Mucosa of descending colon (tissue), 3 donors: ENCODE measurements at places on chromosomes 13 and 19. TPM values are rescaled to one million over a fixed set of nuclear protein-coding genes. Genes with fewer than 3 reads are reported as not detected.

The SERPINE3 gene
- total RNA-seq = not detected

The SMARCA4 gene
- total RNA-seq = 81.5 TPM

The CGB8 gene
- total RNA-seq = not detected

The NLRP11 gene
- not detected for total RNA-seq

The LPAR2 gene
- 17.1 TPM for total RNA-seq

The SIGLEC10 gene
- total RNA-seq = 3.8 TPM

The RGL3 gene
- 15.1 TPM for total RNA-seq

The GAPDHS gene
- not detected for total RNA-seq

DNA sequence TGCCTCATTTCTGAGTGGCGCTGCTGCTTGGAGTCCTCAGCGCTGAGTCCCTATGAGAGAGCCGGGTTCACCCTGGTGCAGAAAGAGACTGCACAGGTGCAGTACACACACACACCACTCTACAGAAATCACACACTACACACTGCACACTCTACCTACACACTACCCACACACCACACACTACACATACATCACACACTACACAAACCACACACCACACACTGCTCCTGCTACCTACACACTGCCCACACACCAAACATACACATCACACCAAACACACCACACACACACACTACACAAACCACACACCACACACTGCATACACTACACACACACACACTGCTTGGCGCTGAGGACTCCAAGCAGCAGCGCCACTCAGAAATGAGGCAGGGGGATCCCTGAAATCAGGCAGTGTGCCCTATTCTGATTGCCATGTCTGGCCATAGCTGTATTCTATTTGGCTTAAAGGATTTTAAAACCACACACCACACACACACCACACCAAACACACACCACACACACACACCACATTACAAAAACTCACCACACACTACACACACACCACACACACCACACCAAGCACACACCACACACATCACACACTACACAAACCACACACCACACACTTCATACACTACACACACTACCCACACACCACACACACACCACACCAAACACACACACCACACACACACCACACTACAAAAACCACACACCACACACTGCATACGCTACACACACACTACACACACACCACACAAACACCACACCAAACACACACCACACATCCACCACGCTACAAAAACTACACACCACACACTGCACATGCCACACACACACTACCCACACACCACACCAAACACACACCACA lies 4.9 kb downstream of the MAG start:
- no peak for DNase-seq

- DNase-seq = no peak
These were observed 1.4 kb upstream of the RCBTB1 start for GRCh38 chr13:49586717-49587116.

DNA sequence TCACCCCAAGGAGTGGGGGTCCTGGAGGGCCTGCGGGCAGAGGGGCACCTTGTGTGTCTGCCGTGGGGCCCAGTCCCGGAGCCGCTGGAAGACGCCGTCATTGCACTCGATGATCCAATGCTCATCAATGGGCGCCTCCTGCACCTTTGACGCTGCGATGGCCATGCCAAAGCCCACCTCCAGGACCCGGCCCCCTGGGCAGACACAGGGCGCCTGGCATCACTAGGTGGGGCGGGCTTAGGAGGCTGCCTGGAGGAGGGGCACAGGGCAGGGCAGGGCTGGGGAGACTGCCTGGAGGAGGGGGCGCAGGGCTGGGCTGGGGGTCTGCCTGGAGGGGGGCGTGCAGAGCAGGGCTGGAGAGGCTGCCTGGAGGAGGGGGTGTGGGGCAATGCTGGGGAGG lies 1.6 kb downstream of the GAMT start:
- DNase-seq = no peak

- peak; percentile 55 for DNase-seq
These were observed 695 bp downstream of the ICAM1 start for GRCh38 chr19:10271543-10272086.

DNA sequence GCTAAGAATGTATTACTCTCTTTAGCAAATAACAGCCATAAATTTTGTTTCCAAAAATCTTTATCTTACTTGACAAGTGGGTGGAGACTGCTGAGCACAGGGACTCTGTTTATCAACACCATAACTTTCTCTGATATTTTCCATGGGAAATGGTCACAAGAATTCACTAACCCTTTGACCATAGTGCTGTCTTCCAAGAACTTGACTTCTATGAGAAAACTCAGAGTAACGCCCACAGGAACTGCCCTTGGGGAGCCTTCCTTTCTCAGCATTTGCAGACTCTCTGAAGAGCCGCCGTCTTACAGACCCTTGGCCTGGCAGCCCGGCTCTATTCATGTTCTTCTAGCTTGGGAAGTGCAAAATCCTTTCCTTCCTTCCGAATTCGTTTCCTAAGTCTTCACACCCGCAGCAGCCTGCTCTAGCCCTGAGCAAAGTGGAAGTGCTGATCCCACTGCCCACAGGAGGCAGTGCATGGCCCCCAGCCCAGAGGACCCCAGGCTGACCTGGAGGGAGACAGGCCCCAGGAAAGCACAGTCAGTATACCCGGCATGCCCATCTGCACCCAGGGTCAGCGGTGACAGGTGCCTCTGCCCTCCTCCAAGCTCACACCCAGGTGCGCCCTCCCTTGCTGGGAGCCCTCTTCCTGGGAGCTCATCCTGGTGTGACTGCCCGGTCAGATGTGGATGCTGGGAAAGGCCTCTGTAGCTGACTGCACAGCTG lies 10.2 kb downstream of the GAS6 start:
- no peak for DNase-seq

GRCh38 chr19:38868551-38868950 lies 9.5 kb downstream of the RINL start:
- no peak for DNase-seq

GRCh38 chr13:73367886-73368285 lies 309.1 kb downstream of the KLF5 start:
- DNase-seq = no peak

DNA sequence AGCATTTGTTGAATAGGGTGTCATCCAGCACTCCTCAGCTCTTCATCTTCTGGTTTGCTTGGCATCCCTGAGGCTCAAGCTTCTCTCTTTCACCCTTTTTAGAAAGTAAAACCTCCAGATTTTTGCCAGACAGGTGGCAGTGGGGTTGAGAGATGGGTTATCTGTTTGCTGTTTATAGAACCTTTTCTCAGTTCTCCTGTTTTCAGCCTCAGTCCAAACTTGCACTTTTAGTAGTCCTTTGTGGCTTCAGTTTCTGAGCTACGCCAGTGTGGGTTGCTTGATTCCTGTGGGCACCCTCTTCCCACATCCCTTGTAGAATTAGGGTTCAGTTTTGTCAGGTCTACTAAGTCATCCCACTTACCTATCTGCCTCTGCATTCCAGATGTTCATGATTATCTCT lies 147.9 kb downstream of the PAN3 start:
- no peak for DNase-seq

DNA sequence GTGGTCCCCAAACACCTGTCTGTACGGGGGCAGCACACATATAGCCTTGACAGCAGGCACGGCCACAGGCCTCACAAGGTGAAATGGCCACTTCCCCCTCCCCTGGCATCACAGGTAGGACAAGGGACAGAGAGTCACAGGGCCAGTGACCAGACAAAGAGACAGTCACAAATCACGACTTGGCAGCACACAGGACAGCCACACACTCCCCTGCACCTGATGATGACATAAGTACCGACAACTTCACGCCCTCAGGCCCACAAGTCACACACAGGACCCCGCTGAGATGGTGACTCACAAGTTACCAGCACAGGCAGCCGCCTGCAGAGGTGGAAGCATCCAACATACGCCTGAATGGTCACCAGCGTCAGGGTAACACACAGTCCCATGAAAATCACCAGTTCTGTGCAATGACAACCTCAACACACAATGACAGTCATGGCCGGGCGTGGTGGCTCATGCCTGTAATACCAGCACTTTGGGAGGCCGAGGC lies 16.5 kb downstream of the TYK2 start:
- no peak for DNase-seq

DNA sequence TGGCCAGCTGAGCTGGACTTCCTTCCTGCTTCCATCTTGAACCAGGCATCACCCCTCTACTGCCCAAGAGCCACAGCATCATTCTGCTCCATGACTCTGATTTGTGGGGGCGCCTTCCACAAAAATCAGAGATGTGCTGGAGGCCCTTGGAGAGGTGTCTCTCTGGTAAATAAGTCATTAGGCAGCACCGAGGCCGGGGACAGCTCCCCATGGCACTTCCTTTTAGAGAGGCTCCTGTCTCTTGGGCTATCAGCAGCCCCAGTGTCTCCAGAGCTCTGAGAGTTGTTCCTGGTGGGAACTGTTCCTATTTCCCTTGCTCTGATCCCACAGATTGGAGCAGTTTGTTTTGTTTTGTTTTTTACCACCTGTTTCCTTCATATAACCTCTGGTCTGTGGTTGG lies 19.9 kb downstream of the NWD1 start:
- DNase-seq = no peak

DNA sequence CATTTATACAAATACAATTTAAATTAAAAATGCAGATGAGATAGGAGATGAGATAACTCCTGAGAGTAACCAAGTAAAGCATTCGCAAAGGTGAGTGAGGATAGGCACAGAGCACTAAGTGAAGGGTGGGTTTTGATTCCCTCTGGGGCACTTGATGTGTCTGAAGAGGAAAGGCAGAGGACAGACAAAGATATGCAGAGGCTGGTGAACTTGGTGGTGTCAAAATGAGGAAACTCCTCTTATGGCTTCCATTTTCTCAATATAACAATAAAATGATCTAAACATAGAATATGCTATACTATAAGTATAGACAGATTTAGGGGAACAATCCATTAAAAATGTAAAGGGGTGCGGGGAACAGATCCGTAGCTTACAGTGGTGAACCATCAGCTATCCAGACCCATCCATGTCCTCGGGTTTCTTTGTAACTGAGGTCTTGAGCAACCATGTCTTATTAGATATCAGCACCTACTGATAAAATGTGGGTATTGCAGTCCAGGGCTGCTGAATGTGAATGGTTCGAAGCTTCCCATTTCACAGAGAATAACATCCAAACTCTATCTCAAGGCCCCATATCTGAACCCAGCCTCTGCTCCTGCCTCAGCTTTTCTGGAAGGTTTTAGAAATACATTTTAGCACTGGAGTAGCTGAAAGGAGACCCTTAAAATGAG lies 73.9 kb upstream of the SLC10A2 start:
- DNase-seq = no peak

- no peak for DNase-seq
These were observed 19.3 kb downstream of the ENOX1 start for GRCh38 chr13:43767341-43767931.

DNA sequence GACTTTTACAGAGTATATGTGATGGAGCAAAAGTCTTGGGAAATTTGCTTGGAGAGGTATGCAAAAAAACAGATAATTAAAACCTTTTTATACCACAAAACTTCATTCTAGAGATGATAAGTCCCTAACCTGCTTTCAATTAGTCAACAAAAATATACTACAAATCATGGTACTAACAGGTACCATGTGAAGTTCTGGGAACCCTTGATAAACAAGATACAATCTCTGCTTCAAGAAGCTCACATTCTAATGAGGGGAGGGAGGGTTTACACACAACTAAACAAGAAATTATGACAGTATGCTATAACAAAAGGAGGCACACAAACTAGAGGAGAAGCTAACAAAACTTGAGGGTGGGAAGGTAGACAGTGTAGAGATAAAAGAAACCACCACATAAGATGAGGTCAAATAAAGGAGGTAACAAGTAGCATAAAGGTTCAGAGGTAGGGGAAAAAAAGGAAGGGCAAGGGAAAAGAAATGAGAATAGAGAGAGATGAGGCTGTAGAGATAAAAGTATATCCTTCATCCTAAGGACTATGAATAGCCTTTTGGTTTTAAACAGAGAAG lies 91.4 kb downstream of the MYCBP2 start:
- DNase-seq = no peak

DNA sequence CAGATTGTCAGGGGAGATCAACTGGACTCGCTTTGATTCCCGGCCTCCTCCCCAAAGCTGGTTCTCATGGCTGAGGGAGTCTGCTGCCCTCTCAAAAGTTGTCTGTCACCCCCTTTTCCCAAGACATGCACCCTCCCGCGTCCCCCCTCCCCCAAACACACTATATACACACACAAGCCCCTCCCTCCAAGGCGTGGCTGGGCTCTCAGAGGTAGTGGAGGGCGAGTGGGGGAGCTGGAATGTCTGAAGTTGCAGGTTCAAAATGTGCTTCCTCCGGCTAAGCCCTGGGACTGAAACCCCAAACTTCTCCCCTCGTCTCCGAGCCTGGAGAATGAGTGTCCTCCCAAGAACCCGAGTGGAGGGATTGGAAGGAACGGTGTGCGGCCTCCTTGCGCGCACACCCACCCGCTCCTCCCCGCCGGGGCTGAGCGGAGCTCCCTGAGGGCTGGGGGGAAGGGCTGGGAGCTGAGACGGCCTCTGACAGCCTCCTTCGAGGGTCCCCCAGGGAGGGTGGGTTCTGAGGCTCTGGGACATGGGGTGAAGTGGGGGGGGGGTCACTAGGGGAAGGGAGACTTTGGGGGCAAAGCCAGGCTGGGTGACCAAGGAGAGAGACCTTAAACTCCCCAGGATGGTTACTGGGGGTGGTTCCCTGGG lies 9.9 kb upstream of the MEIS3 start:
- no peak for DNase-seq

DNA sequence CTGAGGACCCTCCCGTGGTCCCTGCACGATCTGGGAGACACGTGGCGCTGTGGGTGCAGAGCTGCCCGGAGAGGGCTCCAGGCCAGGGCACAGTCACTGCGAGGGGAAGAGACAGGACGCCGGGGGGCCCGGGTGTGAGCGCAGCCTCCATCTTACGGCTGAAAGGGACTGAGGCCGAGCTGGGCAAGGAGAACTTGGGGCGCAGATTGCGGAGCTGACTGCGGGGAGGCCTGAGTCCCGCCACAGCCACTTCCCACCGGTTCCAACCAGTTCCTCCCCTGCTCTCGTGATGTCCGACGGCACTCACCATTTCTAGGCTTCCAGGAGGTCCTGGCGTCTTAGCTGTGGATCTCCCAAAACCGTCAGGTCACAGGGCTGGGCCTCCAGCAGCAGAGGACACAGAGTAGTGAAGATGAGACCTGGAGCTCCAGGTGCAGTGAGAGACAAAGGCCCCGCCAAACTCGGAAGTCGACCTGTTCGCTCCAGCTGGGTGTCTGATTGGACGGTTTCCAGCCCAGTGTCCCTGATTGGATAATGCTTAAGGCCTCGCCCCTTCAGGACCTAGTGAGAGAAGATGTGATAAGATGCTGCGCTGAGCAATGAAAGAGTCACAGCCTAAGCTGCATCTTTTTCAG lies 4.8 kb upstream of the ZNF253 start:
- no peak for DNase-seq
